NCI-H1436 (cell line): ENCODE measurements at places on chromosomes 4 and X.

GRCh38 chr4:8473920-8474590 lies 33.5 kb downstream of the TRMT44 start:
- DNase-seq, result no peak

DNA sequence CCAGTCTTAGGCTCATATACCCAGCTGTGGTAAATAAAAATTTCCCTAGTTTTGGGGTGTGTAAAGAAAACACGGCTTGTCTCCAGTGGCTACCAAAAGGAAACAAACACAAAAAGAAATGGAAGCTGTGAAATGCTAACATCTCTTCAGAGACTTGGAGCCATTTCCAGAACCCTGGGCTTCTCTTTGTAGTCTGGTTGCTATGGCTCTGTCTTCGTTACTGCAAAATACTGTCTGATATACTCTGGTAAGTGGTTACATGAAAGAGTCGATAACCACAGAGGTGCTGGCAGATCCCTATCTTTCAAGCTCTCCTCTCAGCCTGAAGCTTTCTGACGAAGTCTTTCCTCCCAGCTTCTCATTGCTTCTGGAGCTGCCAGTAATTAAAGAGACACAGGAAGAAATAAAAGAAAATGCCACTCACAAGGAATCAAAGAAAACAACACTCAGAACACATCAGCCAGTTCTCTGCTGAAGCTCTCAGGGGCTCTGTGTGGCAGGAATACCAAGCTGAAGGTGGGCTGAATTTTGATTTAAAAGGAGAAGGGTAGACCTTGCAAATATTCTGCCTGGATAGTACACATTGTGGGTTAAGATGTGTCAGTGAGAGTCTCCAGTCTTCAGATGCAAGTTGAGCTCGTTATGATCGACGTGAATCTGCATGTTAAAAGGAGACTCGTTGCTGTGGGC lies 107.6 kb upstream of the FAM9C start:
- no peak for DNase-seq

- DNase-seq, result no peak
Observed at GRCh38 chrX:104929324-104929723, 291.2 kb downstream of the TEX13A start.

DNA sequence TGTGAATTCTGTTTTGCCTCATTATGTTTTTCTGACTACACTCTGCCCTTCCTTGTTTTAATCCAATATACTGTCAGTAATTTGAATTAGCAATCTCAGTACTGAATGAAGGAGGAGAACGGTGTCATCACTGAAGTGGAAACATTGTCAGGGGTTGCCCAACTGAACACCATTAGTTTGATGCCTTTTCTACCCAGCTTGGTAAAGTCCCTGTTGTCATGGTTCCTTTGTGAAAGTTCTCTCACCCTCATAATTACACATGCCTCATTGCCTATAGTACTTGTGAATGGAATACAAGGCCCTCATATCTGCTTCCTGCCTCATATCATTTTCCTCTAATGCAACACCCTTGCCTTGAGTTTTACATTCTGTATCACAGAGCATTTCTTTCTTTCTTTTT lies 76.9 kb downstream of the RRAGB start:
- no peak for DNase-seq

DNA sequence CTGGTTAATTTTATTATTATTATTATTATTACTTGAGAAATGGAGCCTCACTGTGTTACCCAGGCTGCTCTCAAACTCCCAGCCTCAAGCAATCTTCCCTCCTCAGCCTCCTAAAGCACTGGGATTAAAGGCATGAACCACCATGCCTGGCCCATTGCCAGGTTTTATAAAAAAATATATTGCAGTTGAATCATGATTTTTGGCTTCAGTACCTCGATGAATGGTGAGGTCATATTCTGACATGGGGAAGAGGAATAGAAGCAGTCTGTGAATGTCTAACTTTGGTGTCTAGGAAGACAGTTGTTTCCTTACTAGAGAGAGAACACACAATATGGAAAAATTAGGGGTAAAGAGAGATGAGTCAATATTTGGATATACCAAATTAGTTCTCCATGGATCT lies 32.0 kb downstream of the CCSER1 start:
- DNase-seq, result no peak

DNA sequence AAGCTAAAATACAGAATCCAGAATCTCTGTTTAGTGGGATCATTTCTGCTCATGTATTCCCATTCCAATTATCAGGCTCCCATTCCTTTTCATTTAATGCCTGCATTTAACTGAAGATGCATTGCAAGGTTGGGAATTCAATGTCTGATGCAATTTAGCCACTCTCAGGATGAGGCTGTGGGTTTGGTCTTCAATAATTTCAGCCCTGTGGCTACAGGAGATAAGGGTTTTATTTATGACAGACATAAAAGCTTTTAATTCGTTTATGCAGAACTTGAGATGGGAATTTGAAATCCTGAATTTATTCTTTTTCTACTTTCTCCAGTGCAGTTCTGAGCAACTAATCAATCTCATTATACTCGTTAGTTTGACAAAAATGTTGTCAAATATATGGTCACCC lies 1225.9 kb downstream of the PCDH18 start:
- no peak for DNase-seq

DNA sequence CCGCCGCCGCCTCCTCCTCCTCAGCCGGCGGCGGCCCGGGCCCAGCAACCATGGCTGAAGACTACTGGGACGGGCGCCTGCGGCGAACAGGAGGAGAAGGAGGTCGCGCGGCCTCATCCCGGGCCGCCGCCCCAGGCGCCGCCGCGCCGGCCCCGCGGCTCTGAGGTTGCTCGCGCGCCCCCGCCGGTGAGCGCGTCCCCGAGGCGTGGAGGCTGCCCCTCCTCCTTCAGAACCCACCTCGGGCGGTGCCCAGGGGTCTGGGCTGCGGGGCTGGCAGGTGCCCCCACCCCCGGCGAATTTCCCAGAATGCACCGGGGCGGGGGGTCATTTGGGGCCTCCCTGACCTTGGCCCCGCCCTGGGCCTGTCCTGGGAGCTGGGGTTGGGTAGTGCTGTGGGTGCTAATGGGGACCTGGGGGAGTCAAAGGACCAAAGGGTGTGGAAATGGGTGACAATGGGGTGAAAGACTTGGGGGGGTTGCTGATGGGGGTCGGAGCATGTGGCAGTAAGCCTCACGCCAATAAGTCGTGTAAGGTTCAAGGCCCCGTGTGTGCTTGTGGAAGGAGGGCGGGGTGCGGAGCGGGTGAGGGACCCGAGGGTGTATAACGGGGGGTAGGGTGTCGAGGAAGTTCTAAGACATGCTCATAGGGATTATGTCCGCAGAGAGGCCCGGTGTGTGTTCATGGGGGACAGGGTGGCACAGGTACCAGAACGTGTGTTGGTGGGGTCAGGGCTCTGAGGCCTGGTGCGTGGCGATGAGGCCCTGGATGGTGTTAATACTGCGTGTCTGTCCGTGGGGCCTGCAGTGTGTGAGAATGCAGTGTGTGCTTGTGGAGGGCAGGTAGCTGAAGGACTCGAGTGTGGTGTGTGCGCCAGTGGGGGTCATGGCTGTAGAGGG lies 687 bp downstream of the CDK16 start:
- DNase-seq, result peak; percentile 0

DNA sequence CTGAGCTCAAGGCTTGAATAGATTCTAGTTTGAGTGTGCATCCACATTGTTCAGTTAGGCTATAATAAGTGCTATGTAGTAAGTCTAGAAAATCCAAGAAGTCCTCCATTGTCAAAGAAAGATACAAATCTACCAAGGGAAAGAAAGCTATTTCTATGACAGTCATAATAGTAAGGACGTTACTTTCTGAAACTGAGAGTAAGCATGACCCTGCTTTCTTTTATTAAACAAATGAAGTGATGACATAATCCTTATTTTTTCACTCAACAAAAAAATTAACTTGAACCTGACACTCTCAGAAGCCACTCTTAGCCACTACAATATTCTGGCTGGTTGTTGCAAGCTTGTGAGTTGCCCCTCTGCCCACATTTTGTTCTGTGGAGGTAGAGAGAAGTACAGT lies 33.8 kb upstream of the AMELX start:
- DNase-seq, result no peak

DNA sequence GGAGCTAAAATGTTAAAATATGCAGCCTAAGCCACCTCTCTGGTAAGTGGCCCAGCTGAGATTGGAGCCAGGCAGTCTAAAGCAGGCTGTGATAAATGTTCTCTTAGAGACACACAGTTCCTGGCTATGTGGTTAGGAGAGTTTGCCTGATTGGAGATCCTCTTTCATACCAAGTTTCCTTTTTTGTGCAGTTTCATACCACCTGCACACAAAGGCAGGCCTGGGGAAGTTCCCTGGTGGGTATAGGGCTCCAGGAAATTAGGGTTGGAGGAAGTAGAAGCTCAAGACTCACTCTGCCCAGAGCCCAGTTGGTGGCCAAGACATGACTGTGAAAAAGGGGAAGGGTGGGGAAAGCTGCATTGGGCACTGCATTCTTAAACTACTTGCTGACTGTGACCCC lies 16.9 kb downstream of the CYBB start:
- DNase-seq, result no peak

DNA sequence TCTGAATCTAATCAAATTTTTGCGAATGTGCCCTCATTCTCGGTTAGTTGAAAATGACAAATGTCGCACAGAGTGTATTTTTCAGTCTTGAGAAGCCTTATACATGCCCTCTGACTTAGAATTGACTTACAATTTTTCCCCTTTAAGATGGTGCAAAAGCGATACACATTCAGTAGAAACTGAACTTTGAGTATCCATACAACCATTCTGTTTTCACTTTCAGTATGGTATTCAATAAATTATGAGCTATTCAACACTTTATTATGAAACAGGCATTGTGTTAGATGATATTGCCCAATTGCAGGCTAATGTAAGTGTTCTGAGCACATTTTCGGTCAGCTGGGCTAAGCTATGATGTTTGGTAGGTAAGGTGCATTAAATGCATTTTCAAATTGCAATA lies 43.4 kb downstream of the SLC9A7 start:
- no peak for DNase-seq

DNA sequence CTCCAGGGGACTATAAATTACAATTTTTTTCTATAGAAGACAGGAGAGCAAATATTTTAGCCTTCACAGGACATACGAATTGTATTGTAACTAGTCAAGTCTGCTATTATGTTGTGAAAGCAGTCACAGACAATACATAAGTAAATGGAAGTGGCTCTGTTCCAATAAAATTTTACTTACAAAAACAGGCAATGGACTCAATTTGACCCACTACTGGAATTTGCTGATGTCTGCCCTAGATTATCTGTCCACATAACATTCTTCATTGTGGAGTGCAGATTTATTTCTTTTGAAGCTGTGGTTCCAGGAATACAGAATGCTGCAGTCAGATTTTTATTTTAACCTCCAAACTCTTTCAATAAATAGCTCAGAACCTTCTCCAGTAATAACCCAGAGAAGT lies 330.3 kb downstream of the PPP4R3C start:
- no peak for DNase-seq

DNA sequence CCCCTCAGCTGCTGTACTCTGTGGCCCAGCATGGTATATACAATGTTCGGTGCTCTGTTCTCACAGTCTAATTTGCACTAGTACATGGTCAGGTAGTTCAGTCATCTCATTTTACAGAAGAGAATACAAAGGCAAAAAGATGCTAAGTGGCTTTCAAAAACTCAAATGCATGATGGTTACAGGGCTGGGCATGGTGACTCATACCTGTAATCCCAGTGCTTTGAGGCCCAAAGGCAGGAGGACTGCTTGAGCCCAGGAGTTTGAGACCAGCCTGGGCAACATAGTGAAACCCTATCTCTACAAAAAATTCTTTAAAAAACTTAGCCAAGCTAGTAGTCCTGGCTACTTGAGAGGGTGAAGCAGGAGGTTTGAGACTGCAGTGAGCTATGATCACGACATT lies 210.5 kb upstream of the KIT start:
- no peak for DNase-seq
